Esophagus muscularis mucosa (tissue), 4 donors: ENCODE measurements at places on chromosomes 6 and 20. TPM values are rescaled to one million over a fixed set of nuclear protein-coding genes. Genes with fewer than 3 reads are reported as not detected.

GRCh38 chr20:976033-976432, 26.1 kb downstream of the RSPO4 start:
- no peak for DNase-seq

DNA sequence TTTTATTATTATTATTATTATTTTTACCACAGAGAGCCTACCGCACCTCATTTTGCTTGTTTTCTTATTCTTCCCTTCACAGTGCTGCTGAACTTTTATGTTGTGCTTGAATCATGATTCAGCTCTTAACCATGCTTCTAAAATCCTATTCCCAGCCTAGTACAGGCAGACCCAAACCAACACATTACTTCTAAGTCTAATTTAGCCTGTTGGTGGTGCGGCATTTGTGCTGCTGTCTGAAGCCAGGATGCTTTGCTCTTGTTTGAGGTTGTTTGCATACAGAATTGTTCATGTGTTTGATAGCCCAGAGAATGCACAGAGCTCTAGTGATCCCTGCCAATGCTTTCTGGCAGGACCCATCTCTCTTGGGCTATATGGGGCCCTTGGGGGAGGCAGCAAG, 213.5 kb upstream of the KCNG1 start:
- no peak for DNase-seq

DNA sequence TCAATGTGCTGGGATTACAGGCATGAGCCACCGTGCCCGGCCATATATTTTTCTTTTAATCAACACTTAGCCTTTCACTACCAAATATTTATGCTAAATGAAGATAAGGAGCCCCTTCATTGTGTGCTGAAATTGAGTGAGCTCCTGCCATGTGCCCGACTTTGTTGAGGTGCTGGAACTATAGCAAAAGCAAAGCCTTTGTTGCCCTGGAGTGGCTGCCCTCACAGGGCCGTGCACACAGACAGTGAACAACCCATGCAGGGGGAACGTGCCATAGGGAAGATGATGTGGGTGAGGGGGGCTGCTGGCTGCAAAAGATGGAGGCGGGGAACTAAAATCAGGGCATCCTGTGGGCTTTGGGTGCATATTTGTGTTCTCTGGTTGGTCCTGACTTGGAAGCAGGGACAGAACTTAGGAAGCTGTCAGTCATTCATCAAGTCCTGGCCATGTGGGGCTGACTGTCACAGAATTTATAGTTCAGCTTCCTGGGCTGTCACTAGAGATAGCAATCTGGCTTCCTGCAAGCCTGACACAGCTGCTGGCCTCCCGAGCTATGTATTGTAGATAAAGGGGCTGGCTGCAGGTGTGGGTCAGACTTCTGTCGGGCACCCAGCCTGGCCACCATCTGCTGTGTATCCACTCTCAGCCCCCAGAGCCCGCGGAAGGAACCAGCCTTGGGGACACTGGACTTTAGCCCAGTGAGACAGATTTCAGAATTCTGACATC, 56.8 kb upstream of the MPC1 start:
- DNase-seq = no peak

- DNase-seq = no peak
Observed at GRCh38 chr6:158908606-158909005, 89.4 kb upstream of the EZR start.

GRCh38 chr6:115415378-115415777, 645.3 kb downstream of the FRK start:
- no peak for DNase-seq

DNA sequence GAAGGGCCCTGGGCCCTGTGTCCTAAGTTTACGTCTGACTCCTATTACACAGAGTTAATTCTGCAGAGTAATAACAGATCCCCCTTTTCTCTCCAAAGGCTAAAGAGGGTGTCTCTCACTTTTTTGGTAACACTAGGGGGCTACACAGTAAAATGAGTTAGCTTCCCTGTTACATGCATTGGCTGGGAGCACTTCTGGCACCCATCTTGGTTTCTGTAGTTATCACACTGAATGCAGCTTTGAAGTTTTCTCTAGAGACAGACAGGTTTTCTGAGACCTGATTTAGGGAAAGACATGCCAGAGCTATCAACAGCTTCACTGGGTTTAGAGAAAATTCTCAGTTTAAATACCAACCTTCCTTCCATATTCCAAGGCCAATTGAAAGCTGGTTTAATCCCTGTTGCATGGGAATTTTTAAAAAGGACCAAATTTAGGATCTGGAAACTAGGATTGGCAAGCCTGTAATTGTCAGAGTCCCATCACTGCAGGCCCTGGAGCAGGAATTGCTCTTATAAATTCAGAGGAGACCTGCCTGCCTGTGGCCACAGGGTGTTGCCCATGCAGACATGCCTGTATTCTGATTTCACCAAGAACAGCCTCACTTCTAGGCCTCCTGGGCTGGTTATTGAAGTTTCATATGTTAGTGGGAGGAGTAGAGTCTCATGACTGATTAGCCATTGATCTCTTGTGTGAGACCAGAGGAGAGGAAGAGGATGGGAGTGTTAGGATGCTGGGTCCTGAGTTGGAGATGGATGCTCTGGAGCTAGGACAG, 29.4 kb downstream of the RNF8 start:
- DNase-seq = no peak

Gene CST4
- not detected for total RNA-seq

Gene SLC4A11
- 0.11 TPM for total RNA-seq

DNA sequence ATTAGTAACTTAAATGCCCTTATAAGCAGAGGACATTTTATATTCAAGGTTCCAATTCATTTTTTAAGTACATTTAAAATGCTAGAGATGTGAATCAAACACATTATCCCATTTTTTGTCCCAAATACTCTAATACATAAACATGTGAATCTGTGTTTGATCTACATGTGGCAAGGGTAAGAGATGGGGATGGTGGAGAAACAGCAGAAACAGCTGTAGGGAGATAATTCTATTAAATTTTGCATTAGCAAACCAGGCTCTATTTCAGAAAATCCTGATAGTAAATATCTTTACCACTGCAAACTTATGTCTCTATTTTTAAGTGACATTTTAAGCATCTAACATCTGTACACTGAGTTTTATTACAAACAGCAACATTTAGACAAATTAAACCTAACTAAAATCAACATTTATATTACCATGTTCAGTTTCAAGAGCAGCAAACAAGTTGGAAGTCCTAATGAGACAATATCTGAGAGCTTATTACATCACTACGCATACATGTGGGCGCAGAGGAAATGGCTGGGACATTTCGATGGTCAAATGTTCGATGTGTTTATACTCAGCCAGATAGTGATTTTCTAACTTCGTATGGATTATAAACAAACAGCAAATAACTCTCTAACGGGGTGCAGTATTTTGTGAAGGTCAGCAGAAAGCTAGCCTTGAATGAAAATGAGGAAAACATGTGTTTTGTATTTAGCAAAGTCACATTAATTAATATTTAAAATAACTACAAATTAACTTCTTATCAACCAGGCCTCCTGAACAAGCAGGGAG, 165.1 kb downstream of the GJA1 start:
- DNase-seq = peak; percentile 24

GRCh38 chr20:58241766-58242465, 13.5 kb upstream of the ANKRD60 start:
- peak; percentile 91 for DNase-seq

DNA sequence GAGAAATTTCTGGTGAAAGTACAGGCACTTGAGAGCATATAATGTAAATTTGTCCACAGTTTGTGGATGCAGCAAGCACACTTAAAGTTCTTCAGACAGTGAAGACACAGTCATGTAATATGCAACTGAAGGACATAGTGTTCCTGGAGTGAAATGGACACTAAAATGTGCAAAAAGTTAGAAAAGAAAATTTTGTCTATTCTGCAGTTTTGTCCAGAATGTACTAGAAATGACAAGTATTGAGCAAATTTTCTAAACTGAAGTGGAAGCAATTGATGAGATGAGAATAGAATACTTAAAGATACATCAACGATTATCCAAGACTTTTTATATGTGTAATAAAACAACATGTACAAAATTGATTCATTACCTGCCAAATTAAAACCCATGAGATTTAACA, 647.0 kb upstream of the IMPG1 start:
- no peak for DNase-seq

DNA sequence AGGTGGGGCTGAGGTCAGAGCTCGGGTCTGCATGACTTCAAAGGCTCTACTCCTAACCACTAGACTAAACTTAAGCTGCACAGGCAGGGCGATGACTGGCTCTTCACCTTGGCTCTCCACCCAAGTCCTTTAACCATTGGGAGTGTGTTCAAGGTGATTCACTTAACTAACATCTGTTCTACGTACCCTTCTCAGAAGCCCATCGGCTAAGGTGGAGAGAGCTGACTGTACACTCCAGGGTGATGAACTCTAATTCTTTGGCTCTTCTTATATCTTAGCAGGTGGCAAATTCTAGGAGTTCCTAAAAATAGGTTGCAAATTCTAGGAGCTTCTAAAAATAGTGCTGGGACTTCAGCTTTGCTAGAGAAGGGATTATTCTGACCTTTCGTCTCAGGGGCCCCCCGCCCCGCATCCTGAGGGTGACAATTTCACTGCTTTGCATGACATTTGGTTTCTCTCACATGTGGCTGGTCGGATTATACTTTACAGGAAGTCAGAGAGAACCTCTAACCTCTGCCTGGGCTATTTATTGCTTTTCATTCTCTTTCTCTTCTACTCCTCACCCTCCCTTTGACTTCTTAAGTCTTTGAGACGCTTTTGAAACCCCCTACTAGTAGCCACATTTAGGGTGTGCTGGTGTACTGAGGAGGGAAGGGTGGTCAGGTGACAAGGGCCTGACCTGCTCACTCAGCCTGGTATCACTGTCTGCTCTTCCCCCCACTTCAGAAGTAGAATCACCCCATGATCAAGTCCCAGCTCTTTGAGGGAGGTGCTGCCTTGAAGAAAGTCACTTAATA, 55.5 kb downstream of the PRDM1 start:
- no peak for DNase-seq

Gene CASS4
- total RNA-seq = 4.1 TPM

GRCh38 chr6:86722131-86722530, 215.2 kb upstream of the HTR1E start:
- DNase-seq = no peak

Gene MEP1A
- total RNA-seq = not detected

DNA sequence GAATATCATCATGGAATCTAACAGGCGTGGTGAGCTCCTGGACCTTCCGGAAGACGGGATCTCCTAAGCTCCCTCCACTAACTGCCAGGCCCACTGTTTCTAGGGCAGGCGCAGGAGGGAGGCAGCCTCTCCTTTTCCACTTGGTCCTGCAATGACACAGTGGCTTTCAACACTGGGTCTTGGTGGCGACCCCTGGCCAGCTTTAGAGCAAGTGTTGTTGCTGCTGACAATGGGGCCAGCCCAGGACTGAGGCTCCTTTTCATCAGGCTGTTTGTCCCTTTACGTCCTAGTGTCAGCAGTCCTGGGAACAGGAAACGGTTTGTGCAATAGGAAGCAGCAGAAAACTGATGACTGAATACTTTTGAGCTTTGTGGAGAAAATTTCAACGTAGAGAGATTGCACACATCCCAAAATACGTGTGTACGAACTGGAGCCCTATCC, 9.7 kb upstream of the QKI start:
- DNase-seq = peak; percentile 91

DNA sequence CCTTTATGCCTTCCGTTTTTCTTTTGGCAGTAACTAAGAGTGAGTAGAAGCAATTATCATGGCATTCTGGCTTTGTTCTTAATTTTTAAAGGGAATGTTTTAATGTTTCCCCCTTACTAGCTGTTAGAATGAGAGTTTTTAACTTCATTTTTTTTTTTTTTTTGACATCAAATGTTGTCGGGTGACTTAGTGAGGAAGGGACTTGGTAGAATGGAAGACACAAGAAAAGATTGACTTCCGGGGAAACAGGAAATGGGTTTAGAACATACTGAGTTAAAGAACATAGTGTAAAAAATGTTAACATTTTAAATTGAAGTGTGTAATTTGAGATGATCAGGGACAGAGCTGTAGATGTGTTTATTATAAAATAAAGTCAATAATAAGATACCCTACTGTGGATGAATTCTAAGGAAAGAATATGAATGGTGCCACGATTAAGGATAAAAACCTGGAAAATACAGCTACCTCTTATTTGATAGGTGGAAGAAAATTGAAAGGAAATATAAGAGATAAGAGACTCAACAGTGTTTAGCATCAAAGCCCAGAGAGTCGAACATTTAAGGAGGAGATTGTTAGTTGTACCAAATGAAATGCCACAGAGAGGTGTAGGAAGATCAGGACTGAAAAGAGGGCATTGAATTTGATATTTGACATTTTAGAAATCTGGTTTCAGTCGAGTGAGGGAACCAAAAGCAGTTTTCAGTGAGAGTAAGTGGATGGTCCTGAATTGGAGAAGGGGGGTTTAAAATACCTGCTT, 9.4 kb downstream of the HSF2 start:
- DNase-seq = no peak

Gene F13A1
- 110 TPM for total RNA-seq

DNA sequence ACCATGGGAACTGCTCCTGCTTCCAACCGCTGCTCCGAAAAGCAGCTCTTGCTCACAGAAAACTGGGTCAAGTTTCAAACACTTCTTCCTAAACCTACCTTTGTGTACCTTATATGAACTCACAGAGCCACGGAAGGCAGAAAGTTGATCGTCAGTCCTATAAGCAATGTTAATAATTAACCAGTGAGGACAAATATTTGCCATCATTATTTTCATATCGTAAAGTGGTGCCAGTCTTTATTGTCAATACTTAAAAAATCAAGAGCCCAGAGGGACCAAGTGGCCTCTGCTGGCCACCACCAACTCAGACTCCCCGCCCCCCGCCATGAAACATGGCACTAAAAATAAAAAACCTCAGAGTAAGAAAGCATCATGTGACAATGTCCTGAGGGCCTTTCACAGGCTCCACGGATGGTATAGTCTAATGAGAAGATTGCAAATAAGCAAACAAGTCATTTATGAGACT, 9.1 kb upstream of the PBOV1 start:
- no peak for DNase-seq

DNA sequence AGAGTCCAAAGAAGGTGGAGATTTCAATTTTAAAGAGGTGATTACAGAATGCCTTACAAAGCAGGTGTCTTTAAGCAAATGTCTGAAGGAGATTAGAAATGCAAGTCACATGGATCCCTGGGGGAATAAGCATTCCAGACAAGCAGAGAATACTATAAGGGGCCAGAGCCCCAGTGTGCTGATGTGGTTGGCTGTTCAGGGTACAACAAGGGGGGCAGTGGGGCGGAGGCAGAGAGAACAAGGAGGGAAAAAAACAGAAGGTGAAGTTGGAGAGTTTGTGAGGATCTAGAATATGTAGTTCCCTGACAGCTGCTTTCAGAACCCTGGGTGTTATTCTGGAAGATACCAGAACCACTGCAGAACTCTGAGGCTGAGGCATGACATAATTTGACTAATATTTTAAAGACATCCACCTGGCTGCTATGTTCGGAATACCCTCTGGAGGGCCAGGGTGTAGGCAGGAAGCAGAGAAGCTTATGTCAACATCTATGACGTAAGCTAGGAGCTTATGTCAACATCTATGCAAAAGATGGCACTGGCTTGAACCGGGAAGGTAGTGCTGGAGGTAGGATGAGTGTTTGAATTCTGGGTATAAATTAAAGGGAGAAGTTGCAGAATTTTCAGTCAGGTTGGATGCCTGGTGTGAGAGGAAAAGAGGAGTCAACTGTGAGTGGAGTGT, 276.3 kb upstream of the AGPAT4 start:
- DNase-seq = no peak
